ENCODE measurements at places on chromosomes 12 and 14.
A peak's percentile ranks its signal among the peaks of the same experiment; 100 is the strongest.

GRCh38 chr12:2490831-2491230 is 303.9 kb upstream of the FKBP4 start:
- no peak overlapping the region for H3K4me3 ChIP-seq
- no peak for DNase-seq
- H3K27ac ChIP-seq: no peak overlapping the region
- H3K27me3 ChIP-seq: no peaks in the 10 kb centered on the region

GRCh38 chr12:124698211-124698997 is 131.0 kb upstream of the NCOR2 start:
- no peaks in the 10 kb centered on the region for H3K36me3 ChIP-seq
- no peak overlapping the region for H3K4me3 ChIP-seq
- no peak for DNase-seq

GRCh38 chr12:12927211-12928079 is 24.5 kb downstream of the GPRC5D start:
- no peaks in the 10 kb centered on the region for H3K27me3 ChIP-seq
- no peaks in the 10 kb centered on the region for H3K36me3 ChIP-seq
- peak overlapping the region; percentile 32 for H3K4me3 ChIP-seq
- H3K27ac ChIP-seq: peak overlapping the region; percentile 66
- peaks cover 2% of the 10 kb centered on the region for H3K4me1 ChIP-seq

- H3K4me3 ChIP-seq: no peak overlapping the region
- no peaks in the 10 kb centered on the region for H3K27me3 ChIP-seq
- no peaks in the 10 kb centered on the region for H3K36me3 ChIP-seq
- peak; percentile 69 for DNase-seq
- peak overlapping the region; percentile 90 for H3K27ac ChIP-seq
Measured at GRCh38 chr12:123115409-123116121, 35.3 kb downstream of the PITPNM2 start.

- H3K36me3 ChIP-seq: no peaks in the 10 kb centered on the region
- H3K27ac ChIP-seq: no peak overlapping the region
- H3K4me1 ChIP-seq: peaks cover 16% of the 10 kb centered on the region
- H3K27me3 ChIP-seq: no peaks in the 10 kb centered on the region
- no peak overlapping the region for H3K4me3 ChIP-seq
- DNase-seq: no peak
Measured at GRCh38 chr14:32635061-32635719, 303.5 kb upstream of the NPAS3 start.

DNA sequence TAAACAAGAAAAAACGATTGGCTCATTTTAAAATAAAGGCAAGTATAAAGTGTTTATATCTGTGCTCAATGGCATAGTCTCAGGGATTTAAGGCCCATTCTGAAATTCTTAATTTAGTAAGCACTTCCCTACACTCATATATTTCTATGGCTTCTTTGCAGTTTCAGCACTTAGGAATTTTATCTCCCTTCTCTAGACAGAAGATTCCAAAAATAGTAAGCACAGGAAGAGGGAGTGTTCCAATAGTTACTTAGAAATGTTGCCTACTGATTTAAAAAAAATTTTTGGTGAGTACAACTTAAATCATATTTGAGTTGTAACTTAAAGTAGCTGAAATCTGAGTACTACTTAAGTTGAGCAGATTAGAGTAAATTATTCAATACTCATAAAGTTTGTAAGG is 19.8 kb downstream of the INSM2 start:
- H3K27me3 ChIP-seq: no peaks in the 10 kb centered on the region
- H3K4me1 ChIP-seq: no peaks in the 10 kb centered on the region
- H3K27ac ChIP-seq: no peak overlapping the region
- DNase-seq: no peak
- H3K36me3 ChIP-seq: no peaks in the 10 kb centered on the region
- no peak overlapping the region for H3K4me3 ChIP-seq

GRCh38 chr12:89140602-89141238 is 211.6 kb downstream of the DUSP6 start:
- DNase-seq: no peak
- H3K27me3 ChIP-seq: no peaks in the 10 kb centered on the region
- H3K27ac ChIP-seq: no peak overlapping the region
- no peaks in the 10 kb centered on the region for H3K4me1 ChIP-seq
- H3K4me3 ChIP-seq: no peak overlapping the region

DNA sequence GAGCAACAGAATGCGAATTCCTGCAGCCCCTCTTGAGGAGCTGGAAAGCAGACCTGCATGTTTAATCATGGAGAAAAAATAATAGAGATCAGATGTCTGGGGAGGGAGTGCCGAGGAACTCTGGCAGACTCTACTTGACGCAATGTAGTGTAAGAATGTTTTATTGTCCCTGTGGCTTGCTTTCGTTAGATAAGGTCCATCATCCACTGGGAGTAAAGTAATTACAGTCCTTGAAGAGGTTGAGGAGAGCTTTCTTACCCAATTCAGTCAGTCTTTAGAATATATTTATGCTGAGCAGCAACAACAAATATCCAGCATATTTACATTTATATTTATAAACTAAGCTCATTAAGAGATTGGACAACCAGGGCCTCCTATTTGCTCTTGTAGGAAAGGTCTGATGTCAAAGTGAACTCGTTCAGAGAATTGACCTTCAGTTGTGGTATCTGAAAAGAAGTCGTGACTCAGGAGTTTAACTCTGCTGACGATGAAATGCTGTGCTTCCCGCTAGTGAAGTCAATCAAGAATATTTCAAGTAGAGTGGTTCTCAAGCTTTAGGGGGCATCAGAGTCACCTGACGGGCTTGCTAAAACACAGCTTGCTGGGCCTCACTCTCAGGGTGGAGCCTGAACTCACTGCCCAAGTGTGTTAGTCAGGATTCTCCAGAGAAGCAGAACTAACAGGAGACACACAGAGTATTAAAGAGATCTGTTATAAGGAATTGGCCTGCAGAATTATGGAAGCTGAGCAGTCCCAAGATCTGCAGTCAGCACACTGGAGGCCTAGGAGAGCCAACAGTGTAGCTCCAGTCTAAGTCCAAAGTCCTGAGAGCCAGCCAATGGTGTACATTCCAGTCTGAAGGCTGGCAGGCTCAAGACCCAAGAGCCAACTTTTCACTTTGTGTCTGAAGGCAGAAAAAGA is 139.3 kb upstream of the LMNTD1 start:
- H3K36me3 ChIP-seq: no peaks in the 10 kb centered on the region
- H3K27me3 ChIP-seq: no peaks in the 10 kb centered on the region
- DNase-seq: no peak
- H3K4me3 ChIP-seq: no peak overlapping the region

DNA sequence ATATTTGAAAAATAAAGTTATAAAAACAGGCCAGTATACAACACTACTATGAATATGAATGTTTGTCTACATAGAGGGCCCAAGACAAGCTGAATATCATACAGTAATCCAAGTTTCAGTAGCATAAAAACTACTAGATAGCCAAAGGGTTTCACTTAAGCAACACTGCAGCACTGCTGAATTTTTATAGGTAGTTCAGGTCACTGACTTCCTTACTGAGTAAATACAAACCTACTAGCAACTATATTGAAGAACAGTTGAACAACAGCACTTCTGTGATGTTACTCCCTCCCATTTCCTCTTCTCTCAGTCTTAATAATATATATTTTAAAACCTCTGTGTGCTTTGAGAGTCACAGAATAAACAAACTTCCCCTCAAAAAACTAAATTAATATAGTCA is 42.7 kb downstream of the GTF2A1 start:
- peaks cover 35% of the 10 kb centered on the region for H3K4me1 ChIP-seq
- no peaks in the 10 kb centered on the region for H3K27me3 ChIP-seq
- no peak overlapping the region for H3K4me3 ChIP-seq
- no peak overlapping the region for H3K27ac ChIP-seq
- H3K36me3 ChIP-seq: no peaks in the 10 kb centered on the region
- no peak for DNase-seq

DNA sequence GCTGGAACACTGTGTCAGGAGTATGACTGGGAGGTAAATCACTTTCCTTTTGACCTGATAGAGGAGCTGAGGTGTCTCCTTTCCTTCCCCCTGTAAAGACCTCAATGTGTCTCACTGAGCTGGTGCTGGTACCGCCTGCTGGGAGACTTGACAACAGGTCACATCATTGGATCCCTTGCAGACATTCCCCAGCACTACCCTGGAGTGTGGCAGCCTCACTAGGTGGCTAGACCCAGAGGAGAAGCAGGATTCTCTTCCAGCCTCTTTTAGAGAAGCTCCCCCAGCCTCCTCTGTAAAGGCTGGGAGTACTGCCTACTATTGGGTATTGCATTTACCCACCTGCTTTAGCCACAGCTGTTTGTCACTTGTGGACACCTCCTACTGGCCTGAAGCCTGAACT is 223.9 kb downstream of the ADGRD1 start:
- no peaks in the 10 kb centered on the region for H3K27me3 ChIP-seq
- no peak for DNase-seq
- H3K27ac ChIP-seq: no peak overlapping the region
- no peaks in the 10 kb centered on the region for H3K4me1 ChIP-seq
- H3K4me3 ChIP-seq: no peak overlapping the region
- no peaks in the 10 kb centered on the region for H3K36me3 ChIP-seq

- H3K27me3 ChIP-seq: no peaks in the 10 kb centered on the region
- peak overlapping the region; percentile 44 for H3K27ac ChIP-seq
- no peaks in the 10 kb centered on the region for H3K4me1 ChIP-seq
- no peaks in the 10 kb centered on the region for H3K36me3 ChIP-seq
- DNase-seq: peak; percentile 91
Measured at GRCh38 chr14:69342928-69343525, 55.1 kb downstream of the ERH start.

DNA sequence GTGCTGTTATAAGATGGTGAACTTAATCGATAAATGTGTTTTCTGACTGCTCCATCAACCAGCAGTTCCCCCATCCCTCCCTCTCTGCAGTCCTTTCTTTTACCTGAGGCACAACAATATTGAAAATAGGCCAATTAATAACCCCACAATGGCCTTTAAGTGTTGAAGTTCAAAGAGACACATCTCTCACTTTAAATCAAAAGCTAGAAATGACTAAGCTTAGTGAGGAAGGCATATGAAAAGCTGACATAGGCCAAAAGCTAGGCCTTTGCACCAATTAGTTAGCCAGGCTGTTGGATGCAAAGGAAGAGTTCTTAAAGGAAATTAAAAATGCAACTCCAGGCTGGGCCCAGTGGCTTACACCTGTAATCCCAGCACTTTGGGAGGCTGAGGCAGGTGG is 43.7 kb downstream of the SAV1 start:
- no peaks in the 10 kb centered on the region for H3K27me3 ChIP-seq
- H3K4me1 ChIP-seq: no peaks in the 10 kb centered on the region
- DNase-seq: no peak
- no peak overlapping the region for H3K4me3 ChIP-seq
- H3K27ac ChIP-seq: no peak overlapping the region

- H3K36me3 ChIP-seq: no peaks in the 10 kb centered on the region
- H3K27me3 ChIP-seq: no peaks in the 10 kb centered on the region
- no peak overlapping the region for H3K4me3 ChIP-seq
- DNase-seq: no peak
- H3K27ac ChIP-seq: no peak overlapping the region
Measured at GRCh38 chr14:68337279-68337678, 455.6 kb downstream of the ZFP36L1 start.

DNA sequence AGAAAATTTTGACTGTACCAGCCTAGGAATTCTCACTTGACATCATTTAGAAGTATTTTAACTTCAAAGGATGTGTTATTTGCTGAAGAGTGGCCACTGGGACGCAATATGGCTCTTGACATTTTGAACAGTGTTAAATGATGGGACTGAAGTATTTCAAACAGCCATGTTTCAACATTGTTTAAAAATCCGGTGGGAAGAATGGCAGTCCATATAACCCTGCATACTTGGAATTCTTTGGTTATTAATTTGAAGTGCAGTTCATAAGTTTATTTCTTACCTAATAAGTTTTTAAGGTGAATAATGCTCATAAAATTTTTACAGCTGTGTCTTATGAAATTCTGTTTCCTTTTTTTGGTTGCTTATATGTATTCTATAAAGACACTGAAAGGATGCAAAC is 8.3 kb downstream of the TMTC2 start:
- H3K36me3 ChIP-seq: no peaks in the 10 kb centered on the region
- no peaks in the 10 kb centered on the region for H3K27me3 ChIP-seq
- H3K4me3 ChIP-seq: no peak overlapping the region
- H3K27ac ChIP-seq: no peak overlapping the region
- DNase-seq: no peak

DNA sequence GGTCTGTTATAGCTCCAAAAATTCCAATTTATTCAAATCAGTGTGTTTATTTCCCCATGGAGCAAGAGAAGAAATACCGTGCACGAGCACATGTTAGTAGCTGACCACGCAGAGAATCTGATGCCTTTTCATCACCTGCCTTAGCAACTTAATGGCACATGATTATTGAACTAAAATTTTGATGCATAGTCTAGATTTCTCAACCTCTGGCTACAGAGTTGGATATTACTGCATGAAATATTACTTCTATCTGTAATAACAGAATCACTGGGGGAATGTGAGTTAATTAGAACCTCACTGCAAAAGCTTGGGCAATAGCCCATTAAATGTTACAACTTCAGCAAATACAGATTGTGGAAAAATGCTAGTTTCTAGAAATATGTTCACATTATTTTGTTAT is 335.8 kb downstream of the FLRT2 start:
- no peak overlapping the region for H3K4me3 ChIP-seq
- no peaks in the 10 kb centered on the region for H3K36me3 ChIP-seq
- no peaks in the 10 kb centered on the region for H3K27me3 ChIP-seq
- no peaks in the 10 kb centered on the region for H3K4me1 ChIP-seq
- H3K27ac ChIP-seq: no peak overlapping the region

- H3K27ac ChIP-seq: no peak overlapping the region
- no peaks in the 10 kb centered on the region for H3K36me3 ChIP-seq
- H3K27me3 ChIP-seq: no peaks in the 10 kb centered on the region
- H3K4me3 ChIP-seq: no peak overlapping the region
Measured at GRCh38 chr12:76272287-76272686, 75.9 kb downstream of the BBS10 start.

GRCh38 chr12:64633940-64634337 is 23.6 kb downstream of the RASSF3 start:
- H3K27ac ChIP-seq: peak overlapping the region; percentile 75
- H3K4me1 ChIP-seq: peaks cover 31% of the 10 kb centered on the region
- H3K27me3 ChIP-seq: no peaks in the 10 kb centered on the region
- DNase-seq: peak; percentile 66
- H3K4me3 ChIP-seq: no peak overlapping the region

DNA sequence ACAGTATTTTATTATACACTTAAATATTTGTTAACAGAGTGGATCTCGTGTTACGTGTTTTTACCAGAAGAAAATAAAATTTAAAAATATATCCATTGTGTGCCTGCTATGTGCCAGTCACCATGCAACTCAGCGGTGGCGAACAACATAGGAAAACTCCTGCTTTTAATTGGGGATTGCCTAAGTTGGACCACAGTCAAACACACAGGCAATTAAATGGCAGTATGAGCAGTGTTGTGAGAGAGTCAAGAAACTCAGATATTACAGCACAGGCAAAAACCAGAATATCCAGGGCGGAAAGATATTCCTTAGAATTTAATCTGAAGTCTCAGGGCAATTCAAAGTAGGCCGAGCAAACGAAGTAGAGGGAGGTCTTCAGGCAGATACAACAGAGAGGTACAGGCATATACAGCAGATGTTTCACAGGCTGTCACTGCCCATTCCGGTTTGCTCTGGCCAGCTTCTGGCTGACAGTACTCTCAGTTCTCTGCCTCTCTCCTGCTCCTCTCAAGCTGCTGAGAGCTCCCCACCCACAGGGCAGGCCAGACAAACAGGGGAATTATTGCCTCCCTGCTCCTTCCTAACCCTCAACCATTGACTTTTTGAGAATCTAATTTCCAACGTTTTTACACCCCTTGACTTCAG is 540.2 kb upstream of the TMEM132C start:
- no peaks in the 10 kb centered on the region for H3K4me1 ChIP-seq
- H3K27ac ChIP-seq: no peak overlapping the region

Data from adrenal gland (tissue), 19 donors.